ENCODE measurements at places on chromosomes 7 and 10. TPM values are rescaled to one million over a fixed set of nuclear protein-coding genes. Genes with fewer than 3 reads are reported as not detected.
A peak's percentile ranks its signal among the peaks of the same experiment; 100 is the strongest.

DNA sequence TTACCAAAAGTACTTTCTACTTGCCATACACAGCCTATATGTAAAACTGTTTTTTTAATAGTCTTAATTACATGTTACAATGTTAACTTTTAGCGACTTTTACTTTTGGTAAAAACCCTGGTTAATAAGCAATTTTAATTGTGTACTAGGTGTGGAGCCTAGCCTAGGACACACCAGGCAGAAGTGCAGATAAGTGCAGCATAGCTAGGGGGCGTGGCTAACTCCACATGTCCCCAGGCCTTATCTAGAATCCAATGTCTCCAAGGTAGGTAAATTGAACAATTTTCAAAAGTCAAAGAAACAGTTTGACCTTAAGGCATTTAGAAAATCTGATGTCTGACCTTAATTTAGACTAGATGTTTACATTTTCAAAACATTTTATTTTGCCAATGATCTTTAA lies 858.7 kb downstream of the CCSER2 start:
- DNase-seq = no peak

GRCh38 chr7:53426145-53426750 lies 390.8 kb downstream of the POM121L12 start:
- no peak for DNase-seq

DNA sequence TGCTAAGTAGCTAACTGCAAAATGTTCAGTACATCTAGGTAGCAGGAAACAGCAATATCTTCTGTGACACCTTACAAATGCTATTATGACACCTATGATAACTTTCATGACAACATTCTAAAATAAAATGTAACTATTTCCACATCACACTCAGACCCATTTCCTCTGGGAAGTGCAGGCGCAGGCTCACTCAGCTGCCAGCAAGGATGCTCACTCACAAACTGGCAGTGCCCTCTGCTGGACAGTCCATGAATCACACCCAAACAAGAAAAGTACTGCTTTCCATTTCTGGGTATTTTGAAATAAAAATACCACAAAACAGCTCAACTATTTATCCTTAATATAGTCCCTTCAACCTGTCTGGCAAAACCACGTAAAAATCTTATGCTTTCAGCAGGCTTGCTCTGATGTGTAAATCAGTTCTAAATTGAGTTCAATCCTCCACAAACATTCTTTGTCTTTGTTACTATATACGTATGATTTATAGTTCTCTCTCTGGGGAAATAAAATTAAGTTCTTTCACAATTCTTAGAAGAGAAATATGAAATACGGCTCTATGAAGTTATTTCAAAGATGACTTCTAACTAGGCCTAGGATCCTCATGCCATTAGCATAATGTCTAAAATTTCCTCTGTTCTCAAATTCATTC lies 176.6 kb downstream of the PARD3 start:
- peak; percentile 55 for DNase-seq

DNA sequence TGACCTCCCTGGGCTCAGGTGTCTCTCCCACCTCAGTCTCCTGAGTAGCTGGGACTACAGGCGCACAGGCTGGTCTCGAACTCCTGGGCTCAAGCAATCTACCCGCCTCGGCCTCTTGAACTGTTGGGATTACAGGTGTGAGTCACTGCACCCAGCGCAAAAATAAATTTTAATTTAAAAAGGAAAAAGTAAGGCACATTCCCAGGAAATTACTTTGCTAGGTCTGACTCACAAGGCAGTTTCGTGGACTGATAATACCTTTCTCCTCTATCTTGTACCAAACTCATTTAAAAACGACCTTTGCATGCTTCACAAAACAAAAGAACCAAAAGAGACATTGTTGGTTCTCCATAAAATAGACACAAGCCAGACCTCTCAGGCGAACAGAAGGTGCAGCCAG lies 29.7 kb downstream of the PARP12 start:
- no peak for DNase-seq

DNA sequence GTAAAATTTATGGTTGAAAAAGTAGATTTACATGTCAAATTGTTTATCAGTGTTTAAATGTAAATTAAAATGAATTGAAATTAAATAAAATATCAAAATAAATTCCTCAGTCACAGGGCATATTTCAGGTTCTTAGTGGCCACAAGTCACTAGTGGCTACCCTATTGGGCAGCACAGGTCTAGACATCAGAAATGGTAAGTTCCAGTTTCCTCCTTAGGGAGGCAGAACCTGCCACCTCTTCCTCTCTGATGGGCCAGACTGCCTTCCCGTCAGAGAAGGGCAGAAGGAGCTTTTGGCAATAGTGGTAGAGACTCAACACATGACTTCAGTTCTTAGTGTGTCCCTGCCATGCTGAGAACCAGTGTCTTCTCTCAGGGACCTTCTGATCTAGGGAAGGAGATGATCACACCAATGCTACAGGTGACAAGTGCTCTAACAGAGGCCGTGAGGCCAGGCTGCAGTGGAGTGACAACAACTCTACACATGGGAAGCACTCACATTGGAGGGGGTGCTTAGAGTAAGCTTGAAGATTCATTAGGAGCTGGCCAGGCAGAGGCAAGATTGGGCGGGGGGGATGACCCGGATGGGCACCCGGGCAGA lies 14.4 kb upstream of the PCBD1 start:
- no peak for DNase-seq

GRCh38 chr10:43683451-43684291 lies 35.0 kb upstream of the ZNF32 start:
- peak; percentile 4 for DNase-seq

DNA sequence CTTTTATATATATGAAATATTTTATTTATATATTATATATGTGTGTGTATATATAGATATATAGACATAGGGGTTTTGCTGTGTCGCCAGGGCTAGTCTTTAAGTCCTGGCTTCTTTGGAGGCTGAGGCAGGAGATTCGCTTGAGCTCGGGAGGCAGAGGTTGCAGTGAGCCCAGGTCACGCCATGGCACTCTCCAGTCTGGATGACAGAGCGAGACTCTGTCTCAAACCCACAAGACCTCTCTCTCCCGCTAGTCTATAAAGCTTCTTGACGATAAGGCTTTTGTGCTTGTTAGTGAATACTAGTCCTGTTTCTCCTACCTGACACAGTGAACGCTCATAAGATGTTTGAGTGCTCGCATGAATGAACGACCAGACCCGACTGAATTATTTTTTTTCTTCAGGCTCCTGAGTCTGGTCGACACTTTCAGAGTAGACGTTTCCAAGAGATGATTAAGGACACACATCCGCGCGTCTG lies 577 bp upstream of the DDX21 start:
- DNase-seq = no peak

- DNase-seq = peak; percentile 10
Observed at GRCh38 chr10:26448706-26449435, 10.7 kb downstream of the APBB1IP start.

DNA sequence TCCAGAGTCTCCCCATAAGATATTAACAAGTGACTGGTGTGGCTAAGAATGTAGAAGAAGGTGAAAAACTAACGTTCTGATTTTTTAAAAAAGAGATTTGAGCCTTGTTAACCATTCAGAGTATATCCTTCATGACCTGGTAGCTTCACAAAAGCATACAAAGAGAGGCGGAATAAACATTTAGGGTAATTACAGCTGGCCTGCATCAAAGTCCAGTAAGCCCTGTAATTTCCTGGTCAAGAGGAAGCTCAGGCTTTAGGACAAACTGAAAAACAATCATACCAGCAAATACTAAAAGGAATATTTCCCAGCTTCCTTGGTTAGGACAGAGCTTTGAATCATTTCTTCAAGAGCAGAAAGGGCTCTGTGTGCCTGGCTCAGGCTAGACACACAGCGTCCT lies 165.2 kb downstream of the COBL start:
- no peak for DNase-seq

- no peak for DNase-seq
Observed at GRCh38 chr7:70940597-70940996, 191.3 kb upstream of the GALNT17 start.

GRCh38 chr10:6583447-6583846 lies 3.4 kb upstream of the PRKCQ start:
- DNase-seq = no peak

DNA sequence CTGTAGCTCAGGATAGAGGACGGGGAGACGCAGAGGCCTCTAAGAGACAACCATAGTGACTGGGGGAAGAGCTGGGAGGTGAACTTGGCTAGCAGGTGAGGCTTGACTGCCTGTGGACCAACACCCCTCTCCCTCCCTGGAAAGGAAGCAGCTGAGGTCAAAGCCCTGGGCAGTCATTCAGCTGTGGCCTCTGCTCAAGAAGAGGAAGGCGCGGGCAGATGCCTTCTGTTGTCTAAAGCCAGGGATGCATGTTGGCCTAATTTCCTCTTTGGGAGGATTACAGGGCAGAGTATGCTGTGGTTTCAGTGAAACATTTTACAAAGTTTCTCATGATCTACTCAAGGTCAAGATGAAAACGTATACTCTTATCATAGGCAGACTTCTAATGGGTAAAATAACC lies 327.1 kb downstream of the PRPF18 start:
- peak; percentile 13 for DNase-seq

- DNase-seq = no peak
Observed at GRCh38 chr7:123692471-123692877, 36.8 kb downstream of the LMOD2 start.

DNA sequence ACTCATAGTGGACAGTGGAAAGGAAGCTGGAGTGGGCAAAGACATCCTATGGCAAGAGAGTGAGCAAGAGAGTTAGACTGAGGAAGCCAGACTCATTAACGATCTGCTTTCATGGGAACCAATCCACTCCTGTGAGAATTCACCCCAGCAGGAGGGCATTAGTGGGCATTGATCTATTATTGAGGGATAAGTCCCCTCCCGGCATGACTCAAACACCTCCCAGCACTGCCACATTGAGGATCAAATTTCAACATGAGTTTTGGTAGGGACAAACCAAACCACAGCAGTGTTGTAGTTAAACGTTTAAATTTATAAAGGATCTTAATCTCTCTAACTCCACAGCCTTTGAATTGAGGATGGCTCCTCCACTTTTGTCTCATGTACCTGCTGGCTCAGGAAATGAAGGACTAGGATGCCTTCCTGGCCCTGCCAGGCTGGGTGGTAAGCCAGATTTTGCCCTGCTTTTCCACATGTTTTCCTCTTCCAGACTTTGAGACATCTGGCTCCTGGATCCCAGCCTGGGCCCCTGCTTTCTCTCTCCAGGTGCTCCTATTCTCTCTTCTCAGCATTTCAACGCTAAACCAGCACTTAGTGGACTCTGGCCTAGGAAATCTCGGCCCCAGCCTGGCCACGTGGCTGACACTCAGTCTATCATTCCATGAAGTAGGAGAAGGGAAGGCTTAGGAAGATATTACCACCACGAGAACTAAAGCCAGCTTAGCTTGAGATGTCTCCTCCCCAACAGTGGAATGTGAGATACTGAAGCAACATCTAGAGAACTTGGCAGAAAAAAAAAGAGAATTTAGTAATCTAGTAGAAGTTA lies 96.5 kb upstream of the PIP4K2A start:
- DNase-seq = no peak

GRCh38 chr7:213324-213993 lies 21.1 kb downstream of the FAM20C start:
- DNase-seq = peak; percentile 81

GRCh38 chr7:141198194-141198958 lies 124.5 kb downstream of the TMEM178B start:
- no peak for DNase-seq

GRCh38 chr7:155951554-155952158 lies 139.4 kb upstream of the SHH start:
- no peak for DNase-seq

GRCh38 chr7:41912851-41913567 lies 210.1 kb upstream of the INHBA start:
- DNase-seq = no peak

DNA sequence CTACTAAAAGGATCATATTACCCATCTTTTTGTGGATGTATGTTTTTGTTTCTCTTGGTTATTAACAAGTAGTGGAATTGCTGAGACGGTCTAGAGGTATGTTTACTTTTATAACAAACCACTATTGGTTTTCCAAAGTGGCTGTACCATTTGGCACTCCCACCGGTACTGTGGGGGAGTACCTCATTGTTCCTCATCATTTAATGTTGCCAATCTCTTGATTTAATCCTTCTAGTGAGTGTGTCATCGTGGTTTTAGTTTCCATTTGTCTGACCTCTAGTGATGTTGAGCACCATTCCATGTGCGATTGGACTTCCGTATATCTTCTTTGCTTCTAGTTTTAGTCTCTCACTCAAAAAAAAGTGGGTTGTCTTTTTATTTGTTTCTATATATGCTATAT lies 50.4 kb downstream of the RBM33 start:
- DNase-seq = no peak

DNA sequence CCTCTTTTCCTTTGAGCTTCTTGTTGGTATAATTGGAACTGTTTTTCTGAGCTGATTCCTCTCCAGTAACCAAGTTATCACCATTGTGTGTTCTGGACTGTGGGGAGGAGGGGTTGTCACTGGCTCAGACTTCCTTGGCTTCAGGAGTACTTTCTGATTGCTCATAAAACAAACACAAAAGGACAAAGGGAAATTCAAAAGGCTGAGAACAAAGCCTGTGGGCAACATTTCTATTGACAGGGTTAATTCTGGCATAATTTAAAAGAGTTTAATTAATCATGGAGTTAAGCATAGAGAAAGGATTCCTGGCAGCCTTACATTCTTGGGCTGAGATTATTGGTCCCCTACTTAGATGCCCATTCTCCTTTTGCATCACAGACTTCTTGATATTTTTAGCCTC lies 222.9 kb upstream of the KMT2E start:
- DNase-seq = no peak

DNA sequence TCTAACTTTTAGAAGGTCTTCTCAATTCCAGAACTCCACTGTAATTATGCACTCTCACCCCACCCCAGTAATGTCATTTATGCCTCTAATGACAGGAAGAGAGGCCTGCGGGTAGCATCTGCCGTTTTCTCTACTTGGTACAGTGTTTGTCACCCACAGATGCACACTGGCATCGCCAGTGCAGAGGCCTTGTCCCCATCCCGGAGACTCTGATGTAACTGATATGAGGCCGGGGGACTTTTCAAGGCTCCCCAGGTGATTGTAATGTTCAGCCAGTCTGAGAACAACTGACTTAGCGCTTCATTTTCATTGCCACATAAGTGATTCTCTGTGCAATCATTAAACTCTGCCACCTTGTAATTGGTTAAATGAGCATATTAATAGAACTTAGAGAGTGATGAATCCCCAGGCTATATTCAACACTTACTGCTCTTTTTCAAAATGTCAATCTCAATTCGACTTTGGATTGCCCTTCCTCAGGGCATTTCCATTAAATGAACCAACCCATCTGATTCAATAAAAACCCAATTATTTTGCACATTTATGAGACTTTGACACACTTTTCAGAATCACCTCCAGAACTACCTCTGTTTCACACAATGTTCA lies 113.2 kb downstream of the HERPUD2 start:
- no peak for DNase-seq

Gene LIPK
- not detected for polyA plus RNA-seq

Gene DKK1
- polyA plus RNA-seq = not detected

Gene RADIL
- polyA plus RNA-seq = not detected

Gene TMEM184A
- not detected for polyA plus RNA-seq

Gene OPN4
- polyA plus RNA-seq = not detected

Gene KCNIP2
- polyA plus RNA-seq = 0.65 TPM

Gene CLRN3
- not detected for polyA plus RNA-seq
